ENCODE measurements at places on chromosomes 7 and 10.

DNA sequence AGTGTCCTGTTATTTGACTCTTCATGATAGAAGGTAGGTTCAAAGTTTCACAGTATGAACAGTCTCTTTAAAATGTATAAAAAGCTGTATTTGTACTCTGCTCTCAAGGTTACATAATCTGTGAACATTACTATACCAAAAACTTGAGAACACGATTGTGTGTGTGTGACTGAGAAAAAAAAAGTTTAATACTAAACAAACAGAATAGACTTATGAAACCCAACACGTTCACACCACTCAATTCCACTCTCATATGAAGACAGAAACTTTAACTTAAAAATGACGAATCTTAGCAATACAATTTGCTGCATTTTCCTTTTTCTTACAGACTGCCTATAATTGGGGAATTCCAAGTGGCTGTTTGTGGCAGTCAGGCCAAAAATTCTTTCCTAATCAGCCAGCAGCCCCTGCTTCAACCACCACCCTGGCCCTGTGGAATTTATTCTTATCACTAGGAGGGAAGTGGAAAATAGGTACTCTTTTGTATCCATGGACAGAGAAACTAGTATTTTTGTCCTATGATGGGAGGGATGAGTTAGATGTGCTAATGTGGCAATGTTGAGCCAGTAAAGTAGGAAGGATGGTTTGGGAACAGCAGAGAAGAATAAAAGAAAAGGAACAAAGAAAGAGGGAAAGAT, 42.8 kb downstream of the MINDY3 start:
- DNase-seq, result no peak

- DNase-seq, result peak; percentile 44
Measured at GRCh38 chr10:104254493-104255310, at the start of gene GSTO1. GSTO1 (plus strand) TSS chr10:104254892; CDS start chr10:104254929, 37 bp downstream.

DNA sequence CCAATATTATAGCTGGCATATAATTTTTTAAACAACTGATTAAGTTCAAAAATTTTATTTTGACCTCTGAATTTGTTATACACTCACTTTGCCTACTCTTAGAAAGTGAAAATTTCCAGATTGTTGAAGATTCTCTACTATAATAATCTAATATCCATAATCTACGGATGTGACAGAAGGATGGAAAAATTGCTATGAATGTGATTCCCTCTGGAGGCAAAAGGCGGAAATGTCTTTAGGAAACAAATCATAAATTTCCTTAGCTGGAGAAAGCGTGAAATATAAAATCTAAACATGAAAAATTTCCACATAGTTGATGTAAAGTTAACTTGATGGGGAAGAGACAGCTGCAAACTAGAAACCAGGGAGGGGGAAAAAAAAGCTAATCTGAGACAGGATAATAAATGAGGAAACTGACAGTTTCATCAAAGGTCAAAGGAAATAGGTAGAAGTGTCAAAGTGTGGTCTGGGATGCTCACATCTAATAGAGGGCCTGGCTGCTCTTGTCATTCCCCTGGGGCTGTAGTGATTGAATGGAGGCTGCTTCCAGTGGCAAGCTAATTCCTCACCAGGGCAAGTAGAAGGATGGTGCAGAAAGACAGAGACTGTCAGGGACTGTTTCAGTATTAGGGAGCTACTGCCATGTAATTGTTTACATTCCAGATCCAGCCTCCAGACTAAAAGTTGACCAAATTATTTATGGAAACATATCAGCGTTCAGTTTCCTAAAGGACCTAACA, 264.5 kb downstream of the SDHAF3 start:
- no peak for DNase-seq

DNA sequence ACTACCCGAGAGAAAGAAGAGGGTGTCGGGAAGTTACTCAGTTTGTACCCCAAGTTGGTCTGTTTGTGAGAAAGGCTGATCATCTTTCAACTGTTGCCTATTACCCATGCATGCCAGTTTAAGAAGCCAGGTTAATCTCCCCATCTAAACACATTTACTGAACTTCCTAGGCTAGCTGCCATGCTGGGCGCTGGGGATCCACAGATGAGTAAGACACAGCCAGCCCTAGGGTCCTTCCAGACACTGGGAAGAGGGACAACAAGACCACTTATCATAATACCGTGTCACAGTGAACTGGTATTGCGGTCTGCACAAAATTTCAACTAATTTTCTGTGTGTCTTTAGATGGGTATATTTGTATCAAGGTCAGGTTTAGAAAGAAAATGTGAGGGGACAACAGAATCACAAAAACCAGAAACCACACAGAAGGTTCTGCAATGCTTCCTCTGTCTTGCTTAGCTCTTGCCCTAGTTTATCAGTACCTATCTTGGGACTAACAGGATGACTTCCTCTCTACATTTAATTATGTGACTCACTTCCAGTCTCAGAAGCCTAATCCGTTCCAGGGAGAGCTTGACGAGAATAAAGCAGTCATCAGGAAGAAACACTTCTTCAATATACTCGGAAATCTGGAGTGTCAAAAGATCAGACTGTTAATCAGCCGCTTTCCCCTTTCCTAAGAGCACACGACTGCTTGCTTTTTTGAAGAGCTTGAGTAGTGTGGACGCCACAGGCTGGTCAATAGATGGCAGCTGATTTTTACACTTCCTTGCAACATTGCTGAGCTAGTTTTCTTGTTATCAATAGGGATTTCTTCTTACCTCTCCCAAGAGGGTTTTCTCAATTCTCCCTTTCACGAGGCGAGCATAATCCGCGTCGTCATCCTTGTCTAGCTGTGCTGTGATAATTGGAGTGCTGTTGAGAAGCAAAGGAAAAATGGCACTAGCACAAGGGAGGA, 45.7 kb downstream of the POLR3A start:
- DNase-seq, result no peak

- no peak for DNase-seq
Measured at GRCh38 chr10:76049581-76050290, 618.3 kb downstream of the LRMDA start.

DNA sequence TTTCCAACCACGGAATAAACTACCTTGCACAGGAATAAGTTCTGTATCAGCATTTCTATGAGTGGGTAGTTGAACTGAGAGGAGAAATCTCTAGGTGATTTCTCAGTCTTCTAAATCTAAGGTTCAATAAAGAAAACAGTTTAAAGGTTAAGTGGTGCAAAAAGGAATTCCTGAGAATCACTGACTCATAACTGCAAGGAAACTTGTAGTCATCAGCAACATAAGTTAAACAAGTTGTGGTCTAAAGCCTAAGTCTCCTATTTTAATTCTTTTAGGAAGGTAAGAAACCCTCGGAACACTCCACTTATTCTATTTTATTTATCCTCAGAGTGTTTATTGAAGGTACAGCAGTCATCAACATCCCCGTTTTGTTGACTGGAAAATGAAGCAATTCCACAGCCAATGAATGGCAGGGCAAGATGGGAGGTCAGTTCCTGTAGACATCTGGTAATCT, 92.4 kb upstream of the PIK3CG start:
- no peak for DNase-seq

GRCh38 chr7:132112657-132113056, 463.6 kb downstream of the PLXNA4 start:
- DNase-seq, result no peak

GRCh38 chr7:142422621-142423020, 164.8 kb upstream of the PRSS58 start:
- no peak for DNase-seq

GRCh38 chr10:84256510-84257342, 11.9 kb downstream of the RGR start:
- DNase-seq, result peak; percentile 10

GRCh38 chr7:49927631-49928030, 154.2 kb downstream of the VWC2 start:
- no peak for DNase-seq

DNA sequence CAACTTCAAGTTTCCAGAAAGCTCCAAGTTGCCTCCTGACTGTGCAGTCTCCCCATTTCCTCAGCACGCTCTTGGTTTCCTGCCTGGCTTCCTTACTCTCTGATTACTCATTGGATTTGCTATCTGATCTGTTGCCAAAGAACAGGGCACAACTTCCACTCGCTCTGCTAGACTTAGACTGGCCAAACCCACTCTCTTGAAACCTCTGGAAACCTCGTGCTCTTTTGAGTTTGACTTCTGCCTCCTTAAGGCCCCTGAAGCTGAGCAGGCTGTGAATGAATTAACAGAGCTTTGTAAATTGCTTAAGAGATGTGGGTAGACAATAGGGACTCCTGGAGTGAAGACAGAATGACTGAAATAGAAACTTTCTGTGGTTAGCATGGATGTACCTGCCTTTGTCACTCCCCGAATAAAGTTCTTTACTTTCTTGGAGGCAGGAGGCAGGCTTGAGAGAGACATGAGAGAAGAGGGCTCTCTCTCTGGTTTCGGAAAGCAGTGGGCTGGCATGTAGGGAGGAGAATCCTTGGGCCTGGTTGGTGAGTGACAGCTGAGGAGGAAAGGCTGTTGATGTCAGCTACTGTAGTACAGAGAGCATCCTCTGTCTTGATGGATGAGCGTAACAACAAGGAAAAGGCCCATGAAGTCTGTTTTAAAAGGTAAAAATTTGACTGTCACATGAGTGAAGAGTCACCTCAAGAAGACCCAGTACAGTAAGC, 70.8 kb downstream of the CHN2 start:
- DNase-seq, result no peak

DNA sequence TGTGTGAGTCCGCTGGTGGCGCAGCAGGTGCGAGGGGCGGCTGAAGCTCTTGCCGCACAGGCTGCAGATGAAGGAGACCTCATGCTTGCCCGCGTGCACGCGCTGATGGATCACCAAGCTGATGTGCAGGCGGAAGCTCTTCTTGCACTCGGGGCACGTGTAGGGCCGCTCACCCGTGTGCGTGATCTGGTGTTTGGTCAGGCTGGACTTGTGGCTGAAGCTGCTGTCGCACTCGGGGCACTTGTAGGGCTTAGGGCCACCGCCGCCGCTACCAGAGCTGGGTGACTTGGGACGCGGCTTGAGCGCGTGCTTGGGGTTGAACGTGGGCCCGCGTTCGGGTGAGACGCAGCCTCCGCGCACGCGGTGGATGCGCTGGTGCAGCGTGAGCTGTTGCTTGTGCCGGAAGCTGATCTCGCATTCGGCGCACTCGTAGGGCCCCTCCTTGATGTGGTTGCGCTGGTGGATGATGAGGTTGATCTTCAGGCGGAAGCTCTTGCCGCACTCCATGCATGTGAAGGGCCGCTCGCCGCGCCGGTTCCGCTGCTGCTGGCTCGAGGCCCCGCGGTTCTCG, 28.7 kb downstream of the ZNF777 start:
- no peak for DNase-seq

GRCh38 chr10:69335063-69335587, 56.8 kb downstream of the HK1 start:
- no peak for DNase-seq

DNA sequence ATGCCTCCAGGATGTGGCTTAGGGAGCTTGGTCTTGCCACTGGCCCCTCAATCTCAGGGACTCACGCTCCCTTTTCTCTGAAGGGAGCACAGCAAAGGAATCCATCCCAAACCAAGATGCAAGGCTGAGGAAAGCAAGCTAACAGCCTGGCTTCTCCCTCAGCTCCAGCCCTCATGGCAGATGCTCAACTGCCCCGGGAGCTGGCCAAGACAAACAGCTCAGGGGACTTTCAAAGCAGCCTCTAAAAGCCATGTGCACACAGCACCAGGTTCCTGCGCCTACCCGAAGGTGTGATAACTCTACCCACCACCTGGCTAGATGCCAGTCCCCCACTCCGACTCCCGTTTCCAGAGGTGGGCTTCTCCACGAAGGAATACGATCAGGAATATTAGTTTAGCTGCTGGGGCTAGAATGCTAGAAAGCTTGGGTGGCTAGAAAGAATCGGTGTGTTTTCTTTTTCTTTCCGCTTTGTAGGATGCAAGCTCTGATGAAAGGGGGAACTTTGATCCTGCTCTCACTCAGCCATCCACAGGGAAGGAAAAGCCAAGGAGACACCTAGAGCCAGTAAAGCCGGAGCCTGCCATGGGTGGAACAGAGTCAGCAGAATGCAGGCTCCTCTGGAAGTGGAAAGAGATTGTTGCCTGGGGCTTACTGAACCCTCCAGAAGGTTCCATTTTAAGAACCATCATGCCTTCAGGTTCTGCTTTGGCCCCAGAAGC, 89.0 kb upstream of the FGFR2 start:
- DNase-seq, result no peak

DNA sequence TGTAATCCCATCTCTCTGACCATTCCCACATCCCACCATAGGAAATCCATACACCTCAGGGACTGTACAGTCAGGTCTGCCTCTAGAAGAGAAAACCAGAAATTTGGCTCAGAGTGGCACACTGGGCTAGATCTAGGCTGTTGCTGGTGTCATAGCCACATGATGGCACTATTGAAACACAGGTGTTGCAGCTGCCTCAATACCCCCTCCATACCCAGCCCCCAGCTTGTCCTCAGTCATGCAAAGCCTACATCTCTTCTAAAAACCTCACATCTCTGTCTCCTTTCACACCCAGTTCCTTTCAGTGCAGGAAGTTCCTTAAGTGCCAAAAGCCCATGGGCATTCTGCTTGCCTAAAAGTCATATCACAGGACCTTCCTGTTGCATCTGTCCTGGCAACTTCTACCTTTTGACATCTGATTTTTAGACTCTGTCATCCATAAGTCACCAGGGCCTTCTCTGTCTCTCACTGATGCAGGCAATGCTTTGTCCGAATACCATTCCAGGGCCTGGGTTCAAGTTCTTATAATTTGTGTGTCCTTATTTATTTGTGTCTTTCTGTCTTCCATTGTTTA, 27.0 kb upstream of the HIBADH start:
- DNase-seq, result no peak

GRCh38 chr10:26440088-26440470, 1.9 kb downstream of the APBB1IP start:
- DNase-seq, result no peak

- no peak for DNase-seq
Measured at GRCh38 chr7:158237672-158238335, 349.8 kb downstream of the PTPRN2 start.

DNA sequence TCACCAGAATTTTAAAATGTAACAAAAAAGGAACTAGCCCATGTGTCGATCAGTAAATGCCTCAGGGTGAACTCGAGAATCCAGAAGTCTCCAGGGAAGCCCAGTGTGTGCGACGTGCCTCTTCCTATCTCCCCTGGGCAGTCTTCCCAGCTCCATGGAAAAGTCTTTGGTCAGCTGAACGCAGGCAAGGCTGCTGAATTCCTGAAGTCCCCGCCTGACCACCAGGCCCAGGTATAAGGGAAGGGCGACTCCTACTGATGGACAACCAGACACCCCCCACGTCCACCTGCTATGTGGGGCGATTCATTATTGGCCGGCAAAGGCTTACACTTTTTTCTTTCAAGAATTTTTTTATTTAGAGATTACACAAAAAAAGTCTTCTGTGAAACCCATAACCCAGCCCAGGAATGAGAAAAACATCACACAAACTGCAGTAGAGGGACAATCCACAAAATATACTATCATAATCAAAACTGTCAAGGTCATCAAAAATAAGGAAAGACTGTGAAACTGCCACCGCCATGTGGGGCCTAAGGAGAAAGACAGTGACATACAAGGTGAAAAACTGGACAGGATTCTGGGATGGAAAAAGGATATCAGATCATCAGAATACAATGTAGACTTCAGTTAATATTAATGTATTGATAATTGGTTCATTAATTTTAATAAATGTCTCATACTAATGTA, 93.5 kb downstream of the CTBP2 start:
- DNase-seq, result no peak

- DNase-seq, result no peak
Measured at GRCh38 chr7:767941-768731, 41.1 kb upstream of the PRKAR1B start.

GRCh38 chr7:101878938-101879337, 61.5 kb downstream of the CUX1 start:
- no peak for DNase-seq

Measured in T-helper 9 cell (primary cell).